Activated CD4-positive, alpha-beta T cell treated with anti-CD3 and anti-CD28 coated beads for 36 hours (primary cell): ENCODE measurements at places on chromosomes 6 and 20.

DNA sequence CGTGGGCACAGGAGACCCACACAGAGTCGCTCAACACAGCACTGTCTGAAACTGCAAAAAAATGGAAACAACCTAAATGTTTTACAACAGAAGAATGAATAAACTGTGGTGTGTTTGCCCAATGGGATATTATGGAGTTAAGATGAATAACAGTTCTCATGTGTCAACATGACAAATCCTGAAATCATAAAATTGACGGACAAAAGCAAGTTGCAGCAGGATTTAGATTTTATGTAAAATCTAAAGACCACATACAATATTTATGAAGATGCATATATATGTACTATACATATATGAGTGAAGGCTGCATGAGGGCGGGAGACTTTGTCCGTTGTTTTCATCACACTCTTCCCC lies 79.7 kb downstream of the GRM4 start:
- H3K4me1 ChIP-seq: no peaks in the 10 kb centered on the region
- no peak for DNase-seq
- no peak overlapping the region for H3K4me3 ChIP-seq
- no peaks in the 10 kb centered on the region for H3K27me3 ChIP-seq
- no peaks in the 10 kb centered on the region for H3K36me3 ChIP-seq

- H3K4me3 ChIP-seq: no peak overlapping the region
- peaks cover 39% of the 10 kb centered on the region for H3K4me1 ChIP-seq
- no peak for DNase-seq
- H3K27ac ChIP-seq: no peak overlapping the region
- H3K27me3 ChIP-seq: peaks cover 12% of the 10 kb centered on the region
Measured at GRCh38 chr6:151721671-151722070, 85.8 kb upstream of the ESR1 start.

DNA sequence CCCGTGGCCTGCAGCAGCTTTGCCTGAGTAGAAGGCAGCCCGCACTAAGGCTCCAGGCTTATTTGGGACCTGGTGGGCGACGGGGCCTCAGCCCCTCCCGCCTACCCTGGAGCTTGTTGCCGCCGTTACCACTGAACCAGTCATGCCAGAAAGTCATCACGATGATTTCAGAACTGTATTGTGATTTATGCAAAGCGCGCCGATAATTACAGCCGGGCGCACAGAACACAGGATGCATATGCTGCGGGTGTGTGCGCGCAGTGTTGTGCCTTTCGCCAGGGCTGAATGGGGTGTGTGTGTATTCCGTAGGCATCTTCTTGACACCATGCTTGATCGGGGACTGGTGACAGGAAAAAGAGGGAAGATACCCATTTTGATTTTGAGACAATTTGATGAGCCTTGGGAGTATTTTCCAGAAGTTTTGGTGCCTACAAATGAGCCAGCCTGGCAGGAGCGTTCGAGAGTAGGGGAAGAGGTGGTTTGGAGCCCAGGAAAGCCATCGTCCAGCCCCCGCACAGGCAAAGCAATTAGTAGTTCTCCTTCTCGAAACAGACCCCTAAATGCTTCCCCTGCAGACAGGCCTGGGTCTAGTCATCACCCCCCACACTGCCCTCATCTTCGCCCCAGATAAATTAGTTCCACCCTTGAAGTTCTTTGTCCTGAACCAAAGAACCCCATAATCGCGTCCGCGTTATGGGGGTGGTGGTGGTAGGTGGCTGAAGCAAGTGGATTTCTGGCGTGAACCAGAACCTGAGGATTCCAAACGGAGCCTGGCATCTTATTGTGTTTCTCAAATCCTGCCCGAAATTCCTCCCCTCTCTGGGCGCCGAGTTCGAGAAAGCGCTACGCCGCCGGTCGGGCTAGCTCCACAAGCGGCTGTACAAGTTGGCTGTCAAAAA lies 1.9 kb upstream of the NR2E1 start:
- no peak overlapping the region for H3K4me3 ChIP-seq
- no peak for DNase-seq
- peaks cover 25% of the 10 kb centered on the region for H3K4me1 ChIP-seq
- H3K27me3 ChIP-seq: peaks cover 81% of the 10 kb centered on the region
- no peaks in the 10 kb centered on the region for H3K36me3 ChIP-seq
- H3K27ac ChIP-seq: no peak overlapping the region

GRCh38 chr6:157005940-157006339 lies 228.8 kb downstream of the ARID1B start:
- peaks cover 7% of the 10 kb centered on the region for H3K36me3 ChIP-seq
- no peak for DNase-seq
- H3K4me1 ChIP-seq: peaks cover 59% of the 10 kb centered on the region
- no peak overlapping the region for H3K4me3 ChIP-seq
- no peaks in the 10 kb centered on the region for H3K27me3 ChIP-seq

- no peak overlapping the region for H3K4me3 ChIP-seq
- no peak overlapping the region for H3K27ac ChIP-seq
Measured at GRCh38 chr20:9635750-9636149, 121.4 kb downstream of the LAMP5 start.
